Renal cortex interstitium (tissue), 15 donors: ENCODE measurements at places on chromosomes 3 and 15.
A peak's percentile ranks its signal among the peaks of the same experiment; 100 is the strongest.

- no peak for DNase-seq
These were observed 36.0 kb downstream of the TSPAN3 start for GRCh38 chr15:77034695-77035489.

DNA sequence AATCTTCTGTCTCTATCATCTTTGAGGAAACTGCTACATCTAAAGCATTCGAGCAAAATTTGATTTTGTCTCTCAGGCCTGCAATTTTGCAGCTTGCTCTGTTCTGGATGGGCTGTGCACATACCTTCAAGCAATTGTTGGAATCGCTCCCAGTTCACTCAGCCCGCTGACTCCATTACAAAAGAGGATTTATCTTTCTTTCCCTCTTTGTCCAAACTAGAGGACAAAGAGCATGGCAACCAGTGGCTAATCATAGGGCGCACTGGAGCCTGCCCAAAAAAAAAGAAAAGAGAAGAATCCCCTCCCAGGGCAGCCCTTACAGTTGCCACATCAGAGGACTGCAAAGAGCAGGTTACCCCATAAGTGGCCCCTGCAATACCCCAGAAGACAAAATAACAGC, 49.0 kb upstream of the DUT start:
- no peak for DNase-seq

DNA sequence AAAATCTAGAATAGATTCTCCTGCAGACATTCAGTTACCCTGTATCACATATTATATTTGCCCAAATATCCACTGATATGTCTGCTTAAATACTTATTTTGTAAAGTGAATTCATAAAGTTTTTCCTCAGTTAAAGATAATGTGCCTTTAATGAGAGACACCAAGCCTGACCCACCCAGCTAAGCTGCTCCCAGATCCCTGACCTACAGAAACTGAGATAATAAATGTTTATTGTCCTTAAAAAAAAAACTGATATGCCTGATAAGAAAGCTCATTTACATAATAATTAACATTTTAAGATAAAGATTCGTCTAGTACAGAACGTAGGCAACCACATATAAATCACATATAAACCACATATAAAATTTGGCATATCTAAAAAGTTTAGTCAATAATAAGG, 161.7 kb upstream of the RAP2B start:
- DNase-seq, result no peak

- no peak for DNase-seq
These were observed 605 bp downstream of the DCUN1D1 start for GRCh38 chr3:182979674-182980191.

GRCh38 chr3:112979244-112979832, 4.4 kb upstream of the CD200R1 start:
- peak; percentile 21 for DNase-seq

DNA sequence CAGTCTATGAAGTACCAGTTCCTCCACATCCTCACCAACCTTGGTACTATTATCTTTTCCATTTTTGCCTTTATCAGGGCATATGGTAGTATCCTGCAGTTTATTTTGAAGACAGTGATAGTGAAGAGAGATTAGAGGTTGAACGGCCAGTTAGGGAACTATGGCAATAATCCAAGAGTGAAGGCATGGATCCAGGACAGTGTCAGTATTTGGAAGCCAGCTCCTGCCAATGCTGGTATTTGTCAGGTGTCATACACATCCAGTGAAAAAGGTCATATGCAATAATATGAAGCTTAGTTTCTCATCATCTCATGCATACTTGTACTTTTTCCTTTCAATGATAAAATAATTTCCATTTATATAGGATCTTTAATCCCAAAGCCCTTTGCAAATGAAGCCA, 56.8 kb upstream of the KCNMB2 start:
- no peak for DNase-seq

GRCh38 chr3:187319699-187320302, 28.3 kb upstream of the MASP1 start:
- peak; percentile 42 for DNase-seq

DNA sequence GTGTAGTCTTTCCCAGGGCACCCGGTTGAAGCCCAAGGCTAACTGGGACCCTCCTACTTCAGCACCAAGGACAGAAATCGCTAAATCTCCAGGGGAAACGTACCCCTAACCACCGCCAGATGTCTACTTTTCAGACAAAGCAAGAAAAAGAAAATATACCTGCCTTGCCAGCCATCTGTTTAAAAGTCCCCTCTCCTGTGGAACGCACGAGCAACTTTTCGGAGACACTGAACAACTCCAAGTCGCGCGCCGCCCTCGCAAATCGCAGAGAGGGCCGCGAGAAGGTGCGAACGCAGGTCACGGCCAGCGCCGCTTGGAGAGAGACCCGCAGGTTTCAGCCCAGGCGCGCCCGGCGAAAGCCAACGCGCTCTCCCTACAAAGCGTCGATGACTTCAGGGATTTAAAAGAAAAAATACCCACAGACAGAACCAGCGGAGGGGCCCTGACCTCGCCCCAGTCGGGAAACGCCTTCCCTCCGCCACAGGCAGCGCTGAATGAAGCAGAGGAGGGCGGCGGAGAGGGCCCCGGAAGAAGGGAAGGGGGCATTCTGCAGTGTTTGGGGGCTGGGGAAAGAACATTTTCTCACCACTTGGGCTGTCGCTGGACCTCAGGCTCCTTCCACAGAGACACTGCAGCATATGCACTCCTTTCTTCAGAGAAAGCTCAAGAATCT, 213.1 kb downstream of the FGF12 start:
- peak; percentile 50 for DNase-seq

DNA sequence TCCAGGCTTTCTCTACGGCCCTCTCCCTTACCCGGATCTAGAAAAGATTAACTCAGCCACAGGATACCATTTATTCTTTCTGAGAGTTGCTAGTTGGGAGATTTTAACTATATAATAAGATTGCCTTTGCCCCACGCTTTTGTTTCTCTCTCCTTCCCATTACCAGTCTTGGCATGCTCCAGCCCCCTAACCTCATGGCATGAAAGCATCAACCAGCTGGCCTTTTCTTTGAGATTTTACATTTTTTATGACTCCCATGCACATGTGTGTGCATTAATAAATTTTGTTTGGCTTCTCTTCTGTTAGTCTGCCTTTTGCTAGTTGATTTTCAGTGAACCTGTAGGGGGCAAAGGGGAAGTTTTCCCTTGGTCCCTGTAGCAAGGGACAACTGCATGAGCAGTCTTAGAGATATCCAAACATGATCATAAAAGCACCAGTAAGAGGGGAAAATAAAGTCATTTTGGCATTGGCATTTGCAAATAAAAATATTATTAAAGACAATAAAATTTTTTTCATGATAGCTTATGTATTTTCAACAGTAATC, 73.6 kb downstream of the OXSM start:
- DNase-seq, result no peak

GRCh38 chr15:48954538-48954937, 9.2 kb downstream of the SHC4 start:
- DNase-seq, result no peak

DNA sequence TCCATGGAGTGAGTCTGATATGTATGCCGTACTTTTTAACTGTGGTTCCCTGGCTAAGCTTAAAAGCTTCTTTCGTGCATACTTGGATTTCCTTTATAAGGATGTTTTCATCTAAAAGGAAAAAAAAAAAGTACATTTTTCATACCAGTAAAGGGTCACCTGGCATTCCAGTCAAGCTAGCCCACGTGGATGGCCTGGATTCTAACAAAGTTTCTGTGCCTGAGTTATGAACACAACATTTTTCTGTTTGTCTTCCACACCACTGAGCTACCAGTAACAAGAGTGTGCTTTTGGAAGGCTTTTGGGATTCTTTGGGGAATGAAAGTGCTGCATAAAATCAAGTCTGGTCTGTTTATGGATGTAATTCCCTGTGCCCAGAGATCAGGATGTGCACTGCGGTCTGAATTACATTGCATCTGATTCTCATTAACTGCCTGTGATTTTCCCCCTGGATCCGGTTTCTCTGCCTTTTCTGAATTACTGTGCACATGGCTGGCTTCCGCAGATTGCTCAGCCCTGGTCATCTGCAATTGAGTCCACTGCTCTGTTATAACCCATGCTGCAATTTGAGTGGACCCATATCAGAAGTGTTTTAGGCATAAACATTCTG, 38.2 kb upstream of the MAGI1 start:
- DNase-seq, result no peak

DNA sequence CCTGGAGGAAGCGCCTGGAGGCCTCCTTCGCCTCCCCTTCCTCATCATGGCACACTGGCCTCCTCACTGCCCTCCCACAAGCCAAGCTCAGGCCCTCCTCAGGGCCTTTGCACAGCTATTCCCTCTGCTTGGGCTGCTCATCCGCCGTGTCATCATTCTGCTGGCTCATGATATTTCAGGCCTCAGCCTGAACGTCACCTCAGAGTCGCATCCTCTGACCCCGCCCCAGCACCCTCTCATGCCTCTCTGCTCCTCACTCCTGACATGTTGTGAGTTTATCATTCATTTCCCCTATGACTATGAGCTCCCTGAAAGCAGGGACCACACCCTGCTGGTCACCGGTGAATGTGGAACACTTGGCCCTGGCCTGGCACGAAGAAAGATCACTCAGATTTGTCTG, 20.7 kb upstream of the POC1A start:
- no peak for DNase-seq

GRCh38 chr3:119658994-119659393, 1.4 kb downstream of the POPDC2 start:
- no peak for DNase-seq

- DNase-seq, result no peak
These were observed 127.8 kb downstream of the ABI3BP start for GRCh38 chr3:100865442-100865841.

- no peak for DNase-seq
These were observed 483.0 kb upstream of the AGTR1 start for GRCh38 chr3:148214705-148215104.

- no peak for DNase-seq
These were observed 25.4 kb downstream of the LINGO1 start for GRCh38 chr15:77607111-77607893.

- no peak for DNase-seq
These were observed 122.6 kb upstream of the SMAD3 start for GRCh38 chr15:66942649-66943390.

GRCh38 chr3:70813311-70813710, 500.9 kb upstream of the MDFIC2 start:
- no peak for DNase-seq

DNA sequence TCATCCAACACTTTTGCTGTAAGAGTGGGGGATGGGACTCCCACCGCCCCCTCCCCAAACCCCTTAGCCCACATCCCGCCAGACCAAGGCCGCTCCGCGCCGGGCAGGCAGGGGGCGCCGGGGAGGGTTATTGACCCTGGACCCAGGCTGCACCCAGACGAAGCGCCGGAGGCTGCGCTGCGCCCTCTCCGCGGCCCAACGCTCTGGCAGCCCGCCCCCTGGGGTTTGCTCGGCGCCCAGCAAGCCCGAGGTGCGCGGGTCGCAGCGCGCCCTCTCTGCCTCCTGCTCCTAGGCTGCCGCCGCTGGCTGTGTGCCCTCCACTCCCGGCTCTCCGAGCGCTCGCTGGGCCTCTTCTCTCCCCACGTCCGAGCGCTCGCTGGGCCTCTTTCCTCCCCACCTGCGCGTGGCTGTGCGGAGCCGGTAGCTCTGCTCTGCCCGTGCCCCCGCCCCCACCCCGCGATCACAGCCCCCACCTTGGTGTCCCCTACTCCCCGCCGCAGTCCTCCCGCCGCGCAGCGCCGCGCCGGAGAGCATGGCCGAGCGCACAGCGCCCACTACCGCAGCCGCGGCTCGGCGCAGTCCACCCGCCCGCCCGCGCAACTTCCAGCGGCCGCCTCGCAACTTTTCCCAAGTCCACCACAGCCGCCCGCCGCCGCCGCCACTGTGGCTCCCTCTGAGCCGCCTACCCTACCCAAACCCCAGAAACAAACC, 1.2 kb downstream of the MECOM start:
- peak; percentile 71 for DNase-seq
